ENCODE measurements at places on chromosomes 5 and 9. TPM values are rescaled to one million over a fixed set of nuclear protein-coding genes. Genes with fewer than 3 reads are reported as not detected.

TAL2 gene
- total RNA-seq: not detected

FAM53C gene
- total RNA-seq: 20.0 TPM

FRMD3 gene
- total RNA-seq: 24.0 TPM

CSF1R gene
- 14.1 TPM for total RNA-seq

STXBP1 gene
- total RNA-seq: 83.4 TPM

ENTREP1 gene
- total RNA-seq: 88.1 TPM

C9 gene
- total RNA-seq: not detected

PCDHGB3 gene
- 9.2 TPM for total RNA-seq

TMEM232 gene
- total RNA-seq: 26.8 TPM

ENTPD2 gene
- not detected for total RNA-seq

ADAMTS13 gene
- total RNA-seq: 1.8 TPM

NUTM2G gene
- total RNA-seq: not detected

CATSPER3 gene
- not detected for total RNA-seq

CDH6 gene
- total RNA-seq: 2.1 TPM

CNTFR gene
- 14.4 TPM for total RNA-seq

MSH3 gene
- total RNA-seq: 25.9 TPM
